ENCODE measurements at places on chromosomes 4 and X.
A peak's percentile ranks its signal among the peaks of the same experiment; 100 is the strongest.

- peak; percentile 19 for DNase-seq
Measured at GRCh38 chr4:94757192-94758140, at the start of gene BMPR1B. TSS of gene BMPR1B (plus strand) at chr4:94757955. CDS start at chr4:95104425, 346,470 bp downstream.

- DNase-seq, result no peak
Measured at GRCh38 chr4:8405516-8405875, 35.0 kb downstream of the ACOX3 start.

DNA sequence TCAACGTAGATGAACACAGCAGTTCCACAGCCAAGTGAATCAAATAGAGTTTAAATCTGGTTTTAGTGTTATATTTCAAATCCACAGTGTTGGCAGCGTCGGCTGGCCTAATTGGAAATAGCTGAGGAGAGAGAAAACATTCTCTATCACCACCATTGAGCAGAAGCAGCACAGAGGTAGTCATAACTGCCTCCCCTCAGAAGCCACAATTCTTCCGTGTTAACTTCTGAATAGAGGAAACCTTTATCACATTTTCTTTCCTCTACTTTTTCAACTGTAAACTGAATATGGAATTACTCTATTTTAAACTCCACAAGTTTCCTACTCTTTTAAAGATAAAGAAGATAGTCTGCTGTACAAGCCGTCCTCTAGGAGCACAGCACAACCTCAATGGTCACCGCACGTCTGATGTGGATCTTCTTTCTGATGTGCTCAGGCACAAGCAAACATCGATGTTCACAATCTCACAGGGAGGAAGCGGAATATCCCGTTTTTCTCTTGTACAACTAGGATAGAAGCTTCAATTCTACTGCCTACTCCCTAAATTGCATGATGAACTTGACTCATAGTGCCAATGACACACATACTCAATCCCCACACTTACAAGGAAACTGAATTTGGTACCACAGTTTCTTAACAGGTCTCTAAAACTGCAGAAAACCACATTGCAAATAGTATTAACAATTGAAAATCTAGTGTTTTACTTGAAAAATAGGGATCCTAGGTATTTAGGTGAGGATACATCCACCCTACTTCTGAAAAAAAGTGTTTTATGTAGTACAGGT lies 217.8 kb upstream of the ETNPPL start:
- no peak for DNase-seq

GRCh38 chr4:86927843-86928395 lies 6.9 kb upstream of the AFF1 start:
- no peak for DNase-seq

GRCh38 chr4:187770345-187770744 lies 225.2 kb upstream of the ZFP42 start:
- DNase-seq, result no peak

GRCh38 chr4:133802359-133803140 lies 399.0 kb downstream of the PABPC4L start:
- no peak for DNase-seq

- DNase-seq, result no peak
Measured at GRCh38 chr4:2900741-2901140, 57.1 kb downstream of the ADD1 start.

- DNase-seq, result no peak
Measured at GRCh38 chr4:132227151-132227856, 921.8 kb upstream of the PCDH10 start.

GRCh38 chr4:88143504-88143903 lies 14.9 kb downstream of the ABCG2 start:
- no peak for DNase-seq

DNA sequence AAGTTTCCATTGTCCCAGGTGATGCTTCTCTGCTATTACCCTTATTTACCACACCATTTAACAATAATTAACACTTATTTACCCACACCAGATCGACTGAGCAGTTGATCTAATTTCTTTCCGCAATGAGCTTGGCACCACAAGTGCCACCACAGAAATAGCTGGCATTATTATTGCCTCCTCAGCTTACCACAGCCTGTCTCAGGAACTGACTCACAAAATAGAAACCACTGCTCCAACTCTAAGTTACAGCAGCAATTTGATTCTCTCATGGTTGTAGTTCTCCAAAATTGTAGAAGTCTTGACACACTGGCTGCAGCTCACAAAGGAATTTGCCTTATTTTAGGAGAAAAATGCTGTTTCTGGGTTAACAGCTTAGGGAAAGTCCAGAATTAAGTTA lies 22.5 kb downstream of the ZNF721 start:
- no peak for DNase-seq

DNA sequence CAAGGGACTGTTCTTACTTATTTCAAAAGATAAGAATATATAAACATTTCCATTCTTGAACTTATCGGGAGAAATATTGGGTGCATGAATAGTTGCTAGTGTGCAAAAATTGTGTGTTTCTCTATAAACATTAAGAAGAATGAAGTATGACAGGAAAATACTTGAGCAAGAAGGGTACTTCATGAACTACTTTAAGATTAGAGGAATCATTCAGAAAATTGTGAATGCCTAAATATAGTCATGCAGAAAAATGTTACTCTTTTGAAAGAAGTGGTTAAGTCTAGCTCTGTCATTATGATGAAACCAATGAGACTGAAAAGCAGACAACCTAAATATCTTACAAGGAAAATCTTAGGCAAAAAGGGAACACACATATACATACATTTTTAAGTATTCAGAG lies 207.8 kb upstream of the PCDH18 start:
- no peak for DNase-seq

GRCh38 chr4:139853309-139853708 lies 187.7 kb downstream of the MGST2 start:
- peak; percentile 74 for DNase-seq

GRCh38 chrX:46169808-46170207 lies 375.4 kb downstream of the ZNF674 start:
- DNase-seq, result no peak

DNA sequence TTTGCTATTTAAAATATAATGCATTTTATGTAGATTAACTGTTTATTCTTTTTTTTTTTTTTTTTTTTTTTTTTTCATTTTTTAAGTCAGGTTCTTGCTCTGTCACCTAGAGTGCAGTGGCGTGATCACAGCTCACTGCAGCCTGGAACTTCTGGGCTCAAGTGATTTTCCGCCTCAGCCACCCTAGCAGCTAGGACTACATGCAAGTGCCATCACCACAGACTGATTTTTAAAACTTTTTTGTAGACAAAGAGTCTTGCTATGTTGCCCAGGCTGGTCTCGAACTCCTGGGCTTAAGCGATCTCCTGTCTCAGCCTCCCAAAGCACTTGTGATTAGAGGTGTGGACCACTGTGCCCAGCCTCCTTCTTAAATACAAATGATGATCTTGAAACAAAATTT lies 159.9 kb downstream of the CAMK2D start:
- DNase-seq, result no peak

DNA sequence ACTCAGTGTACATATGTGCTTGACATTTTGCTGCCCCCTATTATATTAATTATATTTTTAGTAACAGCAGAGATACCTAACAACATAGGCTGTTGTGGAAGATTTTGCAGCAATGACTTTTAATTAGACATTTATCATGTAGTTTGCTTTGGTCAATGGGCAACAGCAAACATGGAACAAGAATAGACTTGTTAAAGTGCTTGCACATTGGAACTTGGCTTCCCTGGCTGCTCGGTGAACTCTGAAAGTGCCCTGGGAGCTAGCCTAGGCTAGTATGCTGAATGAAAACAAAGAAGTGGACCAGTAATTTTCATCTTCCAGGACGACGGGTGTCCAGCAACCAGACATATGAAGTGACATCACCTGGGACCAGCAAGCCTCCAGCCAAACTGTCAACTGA lies 1157.1 kb downstream of the ARAP2 start:
- peak; percentile 63 for DNase-seq

- DNase-seq, result no peak
Measured at GRCh38 chr4:40482985-40483647, 146.5 kb downstream of the RBM47 start.

GRCh38 chr4:145779319-145779801 lies 99.4 kb downstream of the C4orf51 start:
- DNase-seq, result no peak

- no peak for DNase-seq
Measured at GRCh38 chr4:6340446-6341015, 70.9 kb downstream of the WFS1 start.

DNA sequence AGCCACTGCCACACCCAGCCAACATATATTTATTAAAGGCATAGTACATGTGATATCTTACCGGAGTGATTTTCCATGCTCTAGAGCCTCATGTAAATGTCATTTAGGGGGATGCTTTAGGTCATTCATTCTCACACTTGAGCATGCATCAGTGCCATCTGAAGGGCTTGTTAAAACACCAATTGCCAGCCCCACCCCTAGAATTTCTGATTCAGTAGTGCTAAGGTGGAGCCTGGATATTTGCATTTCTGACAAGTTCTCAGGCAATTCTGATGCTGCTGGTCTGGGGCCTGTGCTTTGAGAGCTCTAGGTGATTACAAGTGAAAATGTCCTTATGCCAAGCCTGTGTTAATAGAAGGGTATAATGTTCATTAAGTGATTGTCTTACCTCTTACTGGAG lies 107.7 kb downstream of the PHEX start:
- DNase-seq, result no peak

GRCh38 chrX:45900766-45901615 lies 644.2 kb downstream of the ZNF674 start:
- no peak for DNase-seq

- no peak for DNase-seq
Measured at GRCh38 chrX:66815227-66815626, 176.3 kb upstream of the EDA2R start.

DNA sequence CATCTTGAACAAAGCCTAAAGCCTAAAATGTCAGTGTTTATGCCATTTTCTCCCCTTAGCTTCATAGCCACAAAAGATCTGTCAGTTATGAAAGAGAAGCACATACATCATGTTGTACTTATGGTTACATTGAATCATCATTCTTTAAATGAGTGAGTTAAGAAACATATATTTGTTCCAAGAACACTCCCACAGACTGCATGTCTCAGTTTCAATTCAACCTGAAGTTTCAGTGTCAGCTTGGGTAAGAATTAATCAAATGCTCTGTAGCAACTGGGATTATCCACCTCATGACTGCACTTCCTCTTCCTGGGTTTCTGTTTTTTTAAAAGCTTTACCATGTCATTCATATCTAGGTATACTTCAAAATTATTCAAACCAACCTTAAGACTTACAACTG lies 3.9 kb upstream of the TMPRSS11B start:
- DNase-seq, result no peak

DNA sequence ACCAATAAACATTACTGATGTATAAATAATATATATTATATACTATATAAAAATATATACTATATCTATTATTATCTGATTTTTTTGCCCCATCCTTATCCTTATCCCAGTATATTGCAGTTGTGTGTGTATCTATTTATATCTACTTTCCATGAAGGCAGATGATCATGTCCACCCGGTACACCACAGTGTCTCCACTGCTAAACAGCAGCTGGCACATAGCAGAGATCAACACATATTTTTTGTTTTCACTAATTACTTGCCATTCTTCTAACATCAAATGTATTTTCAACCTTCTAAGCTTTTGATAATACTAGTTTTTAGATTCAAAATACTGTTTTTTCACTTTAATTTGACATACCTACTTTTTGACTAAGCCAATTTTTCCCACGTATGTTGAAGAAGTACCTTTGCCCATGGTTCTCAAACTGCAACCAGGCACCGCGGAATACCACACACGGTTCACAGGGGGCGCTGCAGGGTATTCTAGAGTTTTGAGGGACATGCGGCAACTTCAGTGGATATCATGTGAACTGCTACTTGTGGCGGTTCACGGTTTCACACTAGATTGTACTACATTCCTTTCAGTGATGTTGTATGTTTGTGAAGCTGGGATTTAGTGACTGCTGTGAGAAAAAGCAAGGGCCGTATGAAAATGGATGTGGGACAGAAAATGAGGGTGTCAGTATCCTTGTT lies 182.5 kb upstream of the NPY2R start:
- peak; percentile 30 for DNase-seq

- no peak for DNase-seq
Measured at GRCh38 chrX:45806410-45807121, 605.9 kb upstream of the DIPK2B start.

- DNase-seq, result no peak
Measured at GRCh38 chrX:25198253-25198652, 182.5 kb upstream of the ARX start.

- no peak for DNase-seq
Measured at GRCh38 chr4:118760493-118760892, 75.3 kb downstream of the METTL14 start.

Measured in COR-L47 (cell line).